ENCODE measurements at places on chromosomes 7 and 10.
A peak's percentile ranks its signal among the peaks of the same experiment; 100 is the strongest.

GRCh38 chr7:158016180-158017097 is 571.2 kb downstream of the PTPRN2 start:
- H3K36me3 ChIP-seq = no peaks in the 10 kb centered on the region
- H3K27ac ChIP-seq = no peak overlapping the region
- H3K27me3 ChIP-seq = peaks cover 20% of the 10 kb centered on the region
- DNase-seq = peak; percentile 61
- peak overlapping the region; percentile 31 for H3K4me3 ChIP-seq

GRCh38 chr7:50142425-50143017 is 49.5 kb upstream of the ZPBP start:
- H3K27ac ChIP-seq = no peak overlapping the region
- H3K4me1 ChIP-seq = no peaks in the 10 kb centered on the region
- no peak overlapping the region for H3K4me3 ChIP-seq

DNA sequence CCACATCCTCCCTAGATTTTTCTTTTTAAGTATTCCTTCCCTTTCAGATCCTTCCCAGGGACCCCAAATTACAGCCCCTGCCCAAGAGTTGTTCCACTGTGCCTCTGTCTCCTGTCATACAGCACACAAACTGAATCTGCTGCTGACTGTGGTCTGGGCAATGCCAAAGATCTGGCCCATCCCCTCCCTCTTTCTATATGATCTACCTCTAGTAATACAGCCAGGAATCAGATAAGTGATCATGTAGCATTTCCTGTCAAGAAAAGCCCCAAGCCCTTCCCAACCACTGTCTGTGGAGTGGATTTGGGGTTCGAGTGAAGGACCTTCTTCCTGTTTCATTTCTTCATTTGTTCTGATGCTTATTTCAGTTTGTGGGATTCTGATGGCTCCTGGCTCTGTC is 6.7 kb downstream of the STX1A start:
- DNase-seq = no peak
- H3K4me1 ChIP-seq = peaks cover 17% of the 10 kb centered on the region
- no peak overlapping the region for H3K27ac ChIP-seq
- peaks cover 10% of the 10 kb centered on the region for H3K36me3 ChIP-seq

- H3K36me3 ChIP-seq = no peaks in the 10 kb centered on the region
- H3K4me3 ChIP-seq = no peak overlapping the region
- peak overlapping the region; percentile 100 for H3K27ac ChIP-seq
Observed at GRCh38 chr7:76296743-76297740, 5.4 kb upstream of the HSPB1 start.

DNA sequence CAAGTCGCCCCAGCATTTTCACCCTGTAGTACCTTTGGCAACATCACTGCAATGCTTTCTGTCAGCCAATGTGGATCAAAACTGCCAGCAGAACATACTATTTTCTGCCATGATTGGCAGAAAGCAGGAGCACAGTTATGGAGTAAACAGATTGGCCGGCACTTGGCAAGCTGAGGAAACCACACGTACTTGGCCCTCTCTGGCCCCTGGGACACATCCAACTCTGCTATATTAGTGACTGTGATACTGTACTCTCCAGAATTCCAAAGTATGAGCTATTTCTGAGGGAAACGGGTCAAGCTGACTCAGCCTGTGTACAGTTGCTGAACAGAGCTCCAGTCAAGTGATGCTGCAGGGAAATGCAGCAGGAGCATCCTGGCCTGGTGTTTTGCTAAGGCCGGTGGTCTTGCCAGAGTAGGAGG is 39.8 kb upstream of the LANCL2 start:
- H3K27me3 ChIP-seq = no peaks in the 10 kb centered on the region
- peaks cover 9% of the 10 kb centered on the region for H3K4me1 ChIP-seq
- H3K4me3 ChIP-seq = no peak overlapping the region
- peak; percentile 51 for DNase-seq
- H3K36me3 ChIP-seq = no peaks in the 10 kb centered on the region
- no peak overlapping the region for H3K27ac ChIP-seq

GRCh38 chr7:64307254-64308015 is 6.3 kb upstream of the ZNF736 start:
- DNase-seq = peak; percentile 96
- H3K27me3 ChIP-seq = no peaks in the 10 kb centered on the region
- peak overlapping the region; percentile 71 for H3K4me3 ChIP-seq
- peak overlapping the region; percentile 97 for H3K27ac ChIP-seq
- no peaks in the 10 kb centered on the region for H3K4me1 ChIP-seq

GRCh38 chr10:45179691-45180090 is 135.7 kb downstream of the OR13A1 start:
- DNase-seq = peak; percentile 32
- peak overlapping the region; percentile 34 for H3K27ac ChIP-seq
- H3K4me1 ChIP-seq = no peaks in the 10 kb centered on the region
- no peaks in the 10 kb centered on the region for H3K27me3 ChIP-seq

GRCh38 chr10:2772816-2773631 is 294.3 kb upstream of the PFKP start:
- no peaks in the 10 kb centered on the region for H3K36me3 ChIP-seq
- H3K4me1 ChIP-seq = no peaks in the 10 kb centered on the region
- no peak overlapping the region for H3K4me3 ChIP-seq
- no peak overlapping the region for H3K27ac ChIP-seq
- peaks cover 7% of the 10 kb centered on the region for H3K27me3 ChIP-seq

DNA sequence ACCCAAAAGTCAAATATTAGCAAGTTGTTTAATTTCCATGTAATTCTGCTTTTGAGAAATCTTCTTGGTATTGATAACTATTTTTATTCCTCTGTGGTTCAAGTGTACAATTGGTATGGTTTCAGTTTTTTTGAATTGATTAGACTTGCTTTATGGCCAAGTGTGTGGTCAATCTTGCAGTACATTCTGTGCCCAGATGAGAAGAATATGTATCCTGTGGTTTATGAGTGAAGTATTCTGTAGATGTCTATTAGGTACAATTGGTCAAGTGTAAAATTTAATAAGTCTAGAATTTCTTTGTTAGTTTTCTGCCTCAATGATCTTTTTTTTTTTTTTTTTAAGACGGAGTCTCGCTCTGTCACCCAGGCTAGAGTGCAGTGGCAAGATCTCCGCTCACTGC is 36.6 kb upstream of the C7orf33 start:
- H3K27ac ChIP-seq = no peak overlapping the region
- DNase-seq = no peak
- no peaks in the 10 kb centered on the region for H3K4me1 ChIP-seq
- H3K4me3 ChIP-seq = no peak overlapping the region

GRCh38 chr10:94315975-94316464 is 46.7 kb downstream of the NOC3L start:
- peaks cover 12% of the 10 kb centered on the region for H3K36me3 ChIP-seq
- no peak overlapping the region for H3K4me3 ChIP-seq

GRCh38 chr10:8035006-8035640 is 19.4 kb upstream of the GATA3 start:
- no peaks in the 10 kb centered on the region for H3K36me3 ChIP-seq
- H3K4me1 ChIP-seq = peaks cover 35% of the 10 kb centered on the region
- H3K27ac ChIP-seq = no peak overlapping the region
- no peak for DNase-seq

DNA sequence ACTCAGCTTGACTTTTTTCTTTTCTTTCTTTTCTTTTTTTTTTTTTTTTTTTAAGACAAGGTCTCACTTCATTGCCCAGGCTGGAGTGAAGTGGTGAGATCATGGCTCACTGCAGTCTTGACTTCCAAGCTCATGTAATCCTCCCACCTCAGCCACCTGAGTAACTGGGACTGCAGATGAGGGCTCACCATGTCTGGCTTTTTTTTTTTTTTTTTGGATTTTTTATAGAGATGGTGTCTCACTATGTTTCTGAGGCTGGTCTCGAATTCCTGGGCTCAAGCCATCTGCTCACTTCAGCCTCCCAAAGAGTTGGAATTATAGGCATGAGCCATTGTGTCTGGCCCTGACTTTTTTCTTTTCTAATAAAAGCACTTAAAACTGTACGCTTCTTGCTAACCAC is 358.2 kb upstream of the IGFBP3 start:
- no peak overlapping the region for H3K4me3 ChIP-seq
- no peaks in the 10 kb centered on the region for H3K36me3 ChIP-seq
- no peak for DNase-seq

GRCh38 chr7:4279216-4279615 is 402.9 kb upstream of the FOXK1 start:
- no peaks in the 10 kb centered on the region for H3K4me1 ChIP-seq
- DNase-seq = no peak
- H3K27me3 ChIP-seq = no peaks in the 10 kb centered on the region

GRCh38 chr7:150685219-150686029 is at the start of gene GIMAP2:
Gene GIMAP2 (plus strand): TSS chr7:150685706. CDS start chr7:150687060, 1,354 bp downstream.
- no peaks in the 10 kb centered on the region for H3K4me1 ChIP-seq
- H3K36me3 ChIP-seq = no peaks in the 10 kb centered on the region
- H3K27ac ChIP-seq = no peak within 1 kb of the TSS
- peak within 1 kb of the TSS; percentile 33 for H3K4me3 ChIP-seq
- no peak for DNase-seq
- H3K27me3 ChIP-seq = no peaks in the 10 kb centered on the region

- H3K27me3 ChIP-seq = no peaks in the 10 kb centered on the region
- H3K4me1 ChIP-seq = peaks cover 30% of the 10 kb centered on the region
- peak overlapping the region; percentile 24 for H3K4me3 ChIP-seq
- peak; percentile 67 for DNase-seq
- peaks cover 15% of the 10 kb centered on the region for H3K36me3 ChIP-seq
Observed at GRCh38 chr10:127392351-127393235, 156.5 kb upstream of the NPS start.

- H3K27me3 ChIP-seq = no peaks in the 10 kb centered on the region
- peaks cover 6% of the 10 kb centered on the region for H3K4me1 ChIP-seq
- no peak for DNase-seq
- H3K36me3 ChIP-seq = no peaks in the 10 kb centered on the region
- no peak overlapping the region for H3K4me3 ChIP-seq
- no peak overlapping the region for H3K27ac ChIP-seq
Observed at GRCh38 chr7:36088553-36088952, 64.5 kb upstream of the EEPD1 start.

DNA sequence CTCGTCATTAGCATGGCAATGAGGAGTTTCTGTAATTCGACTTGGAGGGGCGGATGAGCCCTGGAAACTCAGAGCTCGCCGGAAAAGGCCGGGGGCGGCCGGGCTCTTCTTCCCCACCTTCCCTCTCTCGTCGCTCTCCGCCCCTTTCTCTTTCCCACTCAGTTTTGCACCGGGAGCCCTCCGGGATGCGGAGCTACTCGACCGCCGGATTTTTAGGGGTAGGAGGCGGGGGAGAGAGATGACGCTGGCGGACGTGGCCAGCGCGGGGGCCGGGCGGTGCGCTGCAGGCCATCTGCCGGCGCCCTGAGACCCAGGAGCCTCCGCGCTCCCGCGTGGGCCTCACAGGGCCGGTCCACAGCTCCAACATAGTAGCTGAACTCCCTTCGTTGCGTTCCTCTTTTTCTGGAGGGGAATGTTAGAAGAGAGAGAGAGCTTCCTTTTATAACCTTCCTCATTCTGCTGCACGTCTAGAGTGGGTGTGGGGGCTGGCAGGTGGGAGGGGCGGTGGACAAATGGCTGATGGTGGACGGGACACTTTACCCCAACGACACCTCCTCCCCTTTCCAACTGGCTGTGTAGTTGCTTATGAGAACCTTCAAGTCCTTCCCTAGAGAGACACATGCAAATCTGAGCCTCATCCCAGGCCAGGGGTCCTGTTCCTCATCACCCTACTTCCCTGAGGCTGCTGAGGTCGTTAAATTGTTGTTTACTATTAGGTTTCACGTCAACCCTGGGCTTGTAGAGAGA is 1.1 kb upstream of the HOXA1 start:
- H3K27me3 ChIP-seq = no peaks in the 10 kb centered on the region
- no peak for DNase-seq
- H3K4me3 ChIP-seq = peak overlapping the region; percentile 83
- H3K27ac ChIP-seq = peak overlapping the region; percentile 80

GRCh38 chr7:2939193-2939885 is 95.2 kb upstream of the GNA12 start:
- no peaks in the 10 kb centered on the region for H3K4me1 ChIP-seq
- no peaks in the 10 kb centered on the region for H3K27me3 ChIP-seq
- no peak overlapping the region for H3K4me3 ChIP-seq
- DNase-seq = no peak
- H3K27ac ChIP-seq = no peak overlapping the region

DNA sequence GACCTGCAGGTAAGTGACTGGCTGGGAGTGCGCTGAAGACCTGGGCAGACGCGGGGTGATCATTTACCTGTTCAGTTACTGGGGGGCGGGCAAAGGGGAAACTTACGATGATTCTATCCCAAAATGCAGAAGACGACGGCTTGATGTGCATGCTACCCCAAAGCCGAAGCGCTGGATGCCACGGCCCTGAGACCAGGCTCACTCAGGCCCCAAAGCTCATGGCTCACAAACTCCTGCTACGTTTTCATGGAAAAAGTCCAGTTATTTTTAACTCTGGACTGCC is 200.6 kb downstream of the DIP2C start:
- no peak overlapping the region for H3K27ac ChIP-seq
- no peaks in the 10 kb centered on the region for H3K36me3 ChIP-seq
- peaks cover 36% of the 10 kb centered on the region for H3K4me1 ChIP-seq
- no peak overlapping the region for H3K4me3 ChIP-seq
- H3K27me3 ChIP-seq = no peaks in the 10 kb centered on the region
- no peak for DNase-seq

GRCh38 chr10:71260622-71261325 is 48.4 kb downstream of the UNC5B start:
- no peaks in the 10 kb centered on the region for H3K27me3 ChIP-seq
- H3K4me3 ChIP-seq = no peak overlapping the region
- H3K27ac ChIP-seq = peak overlapping the region; percentile 67
- H3K36me3 ChIP-seq = no peaks in the 10 kb centered on the region

GRCh38 chr10:130167707-130168106 is 31.5 kb downstream of the GLRX3 start:
- DNase-seq = no peak
- no peaks in the 10 kb centered on the region for H3K27me3 ChIP-seq
- H3K27ac ChIP-seq = no peak overlapping the region
- H3K36me3 ChIP-seq = peaks cover 49% of the 10 kb centered on the region
- no peak overlapping the region for H3K4me3 ChIP-seq
- H3K4me1 ChIP-seq = no peaks in the 10 kb centered on the region

- no peaks in the 10 kb centered on the region for H3K27me3 ChIP-seq
- H3K4me1 ChIP-seq = peaks cover 7% of the 10 kb centered on the region
- no peaks in the 10 kb centered on the region for H3K36me3 ChIP-seq
- H3K27ac ChIP-seq = no peak overlapping the region
Observed at GRCh38 chr10:29317027-29317420, 28.2 kb downstream of the LYZL1 start.

DNA sequence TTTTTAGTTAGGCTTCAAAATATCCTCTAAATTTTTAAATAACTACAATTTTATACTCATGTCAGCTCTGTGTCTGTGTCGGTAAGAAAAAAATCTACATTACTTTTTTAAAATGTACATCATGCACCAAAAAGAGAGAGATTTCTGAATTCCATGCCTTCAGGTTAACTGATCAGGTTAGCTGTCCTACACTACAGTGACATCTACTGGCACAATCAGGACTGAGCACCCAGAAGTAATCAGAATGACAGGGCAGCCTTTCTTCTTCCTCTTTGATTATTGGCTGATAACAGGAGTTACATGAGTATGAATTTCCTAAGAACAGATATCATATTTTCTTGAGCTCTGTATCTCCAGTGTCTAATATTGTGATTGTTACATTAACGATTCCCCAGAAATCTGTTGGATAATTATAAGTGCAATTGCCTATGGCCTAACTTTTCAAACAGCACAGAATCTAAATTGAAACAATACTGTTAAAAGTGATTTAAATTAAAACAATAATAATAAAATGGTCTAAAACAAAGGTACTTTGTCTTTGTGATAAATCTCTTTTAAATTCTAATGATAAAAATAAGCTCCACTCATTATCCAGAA is 41.8 kb upstream of the HYCC1 start:
- no peaks in the 10 kb centered on the region for H3K27me3 ChIP-seq
- H3K4me3 ChIP-seq = no peak overlapping the region
- no peak overlapping the region for H3K27ac ChIP-seq
- H3K4me1 ChIP-seq = no peaks in the 10 kb centered on the region
- H3K36me3 ChIP-seq = no peaks in the 10 kb centered on the region
- no peak for DNase-seq

- H3K27me3 ChIP-seq = no peaks in the 10 kb centered on the region
- H3K36me3 ChIP-seq = no peaks in the 10 kb centered on the region
- DNase-seq = no peak
- H3K27ac ChIP-seq = no peak overlapping the region
- no peaks in the 10 kb centered on the region for H3K4me1 ChIP-seq
Observed at GRCh38 chr10:126687121-126687606, 16.7 kb upstream of the C10orf90 start.
